ENCODE measurements at places on chromosomes 1 and 21.

DNA sequence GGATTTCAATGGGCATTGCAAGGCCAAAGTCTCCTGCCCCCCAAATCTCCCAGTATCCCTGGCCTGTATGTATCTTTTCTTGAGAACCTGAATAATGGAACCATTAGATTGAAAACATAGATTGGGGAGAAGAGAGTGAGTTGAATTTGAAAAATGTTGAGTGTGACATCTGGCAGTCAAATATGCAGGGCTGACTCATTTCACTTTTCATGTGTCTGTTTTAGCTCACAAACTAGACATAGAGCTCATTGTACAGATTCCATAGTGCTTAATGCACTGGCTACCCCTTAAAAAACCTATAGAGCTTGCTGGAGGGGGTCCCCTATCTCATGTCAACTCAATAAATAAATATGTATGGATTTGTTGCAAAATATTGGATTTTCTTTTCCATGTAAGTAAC is 30.8 kb downstream of the DDR2 start:
- DNase-seq, result no peak

DNA sequence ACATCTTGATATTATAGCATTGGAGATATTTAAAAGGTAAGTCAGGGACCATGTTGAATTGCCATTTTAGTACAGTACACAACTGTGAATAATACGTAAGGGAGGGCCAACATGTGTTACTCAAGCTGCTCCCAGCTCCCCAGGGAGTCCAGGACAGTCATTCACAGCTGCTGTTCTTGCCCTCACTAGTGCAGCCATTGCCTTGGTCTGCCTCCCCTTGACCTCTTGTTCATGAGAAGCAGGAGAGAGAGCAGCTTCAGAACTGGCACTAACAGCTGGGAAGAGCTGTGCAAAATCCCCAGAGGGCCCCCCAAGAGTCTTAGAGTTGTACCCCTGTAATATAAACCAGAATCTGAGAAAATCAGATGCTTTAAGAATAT is 16.4 kb downstream of the TCEANC2 start:
- no peak for DNase-seq

- DNase-seq, result no peak
Observed at GRCh38 chr1:9860887-9861286, 37.1 kb upstream of the CLSTN1 start.

- no peak for DNase-seq
Observed at GRCh38 chr21:45889961-45890360, 91.6 kb upstream of the COL6A1 start.

- no peak for DNase-seq
Observed at GRCh38 chr1:37622131-37622530, 12.6 kb downstream of the RSPO1 start.

GRCh38 chr1:12630946-12631530 is 12.8 kb upstream of the AADACL4 start:
- no peak for DNase-seq

- DNase-seq, result no peak
Observed at GRCh38 chr1:53899206-53899628, 5.2 kb downstream of the DIO1 start.

GRCh38 chr1:47867438-47868347 is 129.5 kb downstream of the TRABD2B start:
- DNase-seq, result no peak

DNA sequence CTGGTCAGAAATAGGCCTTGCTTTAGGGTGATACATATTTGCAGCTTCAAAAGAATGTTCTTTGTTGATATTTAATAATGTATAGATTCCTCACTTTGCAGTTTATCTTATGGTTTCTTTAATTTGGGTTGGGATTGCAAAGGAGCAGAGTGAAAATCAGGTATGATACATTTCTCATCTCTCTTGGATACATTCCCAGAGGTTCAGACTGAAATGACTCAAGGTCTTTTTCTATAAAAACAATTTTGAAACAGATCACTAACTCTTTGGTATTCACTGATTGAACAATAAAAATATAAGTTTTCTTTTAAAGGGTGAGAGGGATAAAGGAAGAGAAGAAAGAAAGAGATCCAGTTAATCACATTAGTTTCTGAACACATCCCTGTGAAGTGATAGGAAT is 606.5 kb upstream of the CAMK1G start:
- DNase-seq, result no peak

DNA sequence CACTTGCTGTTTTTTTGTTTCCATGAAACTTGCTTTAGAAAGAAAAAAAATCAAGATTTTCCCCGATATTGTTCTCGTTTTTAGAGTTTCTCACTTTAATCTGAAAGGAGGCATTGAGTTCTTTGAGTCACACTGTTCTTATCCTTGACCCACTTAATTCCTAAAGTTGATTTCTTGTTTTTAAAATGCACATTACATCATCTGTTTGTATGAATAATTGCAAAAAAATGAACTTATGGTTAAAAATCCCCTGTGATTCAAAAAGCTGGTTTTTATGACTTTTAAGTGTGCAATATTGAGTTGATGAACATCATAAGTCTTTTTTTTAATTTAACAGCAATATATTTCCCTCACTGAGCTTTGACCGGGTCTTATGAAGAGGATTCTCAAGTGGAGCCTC is 131.6 kb downstream of the SNX7 start:
- no peak for DNase-seq

DNA sequence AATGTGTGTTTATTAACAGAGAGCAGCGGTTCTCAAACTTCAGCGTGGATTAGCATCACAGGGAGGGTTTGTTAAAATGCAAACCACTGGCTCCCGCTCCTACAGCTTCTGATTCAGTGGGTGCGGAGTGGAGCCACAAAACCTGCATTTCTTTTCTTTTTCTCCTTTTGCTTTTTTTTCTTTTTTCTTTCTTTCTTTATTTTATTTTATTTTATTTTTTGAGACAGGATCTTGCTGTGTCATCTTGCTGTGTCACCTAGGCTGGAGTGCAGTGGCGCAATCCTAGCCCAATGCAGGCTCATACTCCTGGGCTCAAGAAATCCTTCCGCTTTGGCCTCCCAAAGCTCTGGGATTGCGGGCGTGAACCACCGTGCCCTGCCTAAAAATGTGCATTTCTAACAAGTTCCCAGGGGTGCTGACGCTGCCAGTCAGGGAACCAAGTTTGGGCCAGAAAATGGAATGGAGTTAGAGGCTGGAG is 20.9 kb upstream of the SLC1A7 start:
- DNase-seq, result no peak

- DNase-seq, result no peak
Observed at GRCh38 chr1:59499943-59500569, 203.2 kb downstream of the FGGY start.

DNA sequence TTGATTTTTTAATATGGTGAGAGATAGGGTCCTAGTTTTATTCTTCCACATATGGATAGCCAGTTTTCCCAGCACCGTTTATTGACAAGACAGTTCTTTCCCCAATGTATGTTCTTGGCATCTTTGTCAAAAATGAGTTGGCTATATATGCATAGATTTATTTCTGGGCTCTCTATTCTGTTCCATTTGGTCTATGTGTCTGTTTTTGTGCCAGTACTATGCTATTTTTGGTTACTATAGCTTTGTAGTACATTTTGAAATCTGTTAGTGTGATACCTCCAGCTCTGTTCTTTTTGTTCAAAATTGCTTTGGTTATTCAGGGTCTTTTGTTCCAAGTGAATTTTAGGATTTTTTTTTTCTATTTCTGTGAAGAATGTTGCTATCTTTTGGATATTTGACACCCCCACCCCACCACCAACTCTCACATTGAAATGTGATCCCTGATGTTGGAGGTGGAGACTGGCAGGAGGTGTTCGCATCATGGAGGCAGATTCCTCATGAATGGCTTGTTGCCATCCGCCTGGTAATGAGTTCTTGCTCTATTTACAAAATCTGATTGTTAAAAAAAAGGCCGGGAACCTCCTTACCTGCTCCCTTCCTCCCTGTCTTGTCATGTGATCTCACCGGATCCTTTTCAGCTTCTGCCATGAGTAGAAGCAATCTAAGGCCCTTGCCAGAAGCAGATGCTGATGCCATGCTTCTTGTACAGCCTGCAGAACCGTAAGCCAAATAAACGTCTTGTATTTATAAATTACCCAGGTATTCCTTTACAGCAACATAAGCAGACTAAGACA is 54.8 kb upstream of the KRTAP19-8 start:
- DNase-seq, result no peak

GRCh38 chr1:198298640-198299039 is 141.8 kb downstream of the NEK7 start:
- DNase-seq, result no peak

GRCh38 chr1:42175314-42176054 is 10.9 kb upstream of the GUCA2A start:
- no peak for DNase-seq

DNA sequence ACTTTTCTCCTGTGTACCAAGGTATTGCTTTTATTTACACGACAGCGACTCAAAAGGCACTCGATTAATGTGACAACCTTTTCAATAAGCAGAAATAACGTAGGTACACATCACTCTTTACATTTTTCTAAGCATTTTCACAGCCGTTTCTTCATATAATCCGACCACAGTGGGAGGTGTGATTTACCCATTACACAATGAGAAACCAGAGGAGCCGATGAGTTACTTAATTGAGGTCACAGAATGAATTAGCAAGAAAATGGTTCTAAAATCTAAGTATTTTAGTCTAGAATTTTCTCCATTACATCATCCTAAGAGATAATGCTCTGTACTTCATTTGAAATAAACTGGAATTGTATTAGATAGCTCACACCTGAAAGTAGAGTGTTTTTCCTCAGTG is 71.5 kb downstream of the UMODL1 start:
- DNase-seq, result no peak

DNA sequence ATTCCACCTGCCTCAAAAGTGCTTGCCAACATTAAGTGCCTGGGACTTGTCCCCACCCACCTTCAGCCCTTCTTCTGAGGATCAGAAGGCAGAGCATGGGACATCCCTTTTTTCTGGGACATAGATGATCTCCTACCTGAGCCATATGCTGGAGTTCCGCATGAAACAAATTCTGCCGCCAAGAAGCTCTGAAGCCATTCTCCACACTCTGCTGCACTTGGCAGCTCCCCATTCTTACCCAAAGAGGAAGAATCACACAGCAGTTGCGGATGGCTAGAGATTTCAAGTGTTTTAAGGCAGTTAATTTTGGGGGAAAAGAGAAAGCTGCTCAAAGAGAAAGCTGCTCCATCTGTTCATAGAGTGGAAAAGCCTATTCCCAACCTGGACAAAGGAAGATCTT is 197.3 kb upstream of the COA6 start:
- no peak for DNase-seq

DNA sequence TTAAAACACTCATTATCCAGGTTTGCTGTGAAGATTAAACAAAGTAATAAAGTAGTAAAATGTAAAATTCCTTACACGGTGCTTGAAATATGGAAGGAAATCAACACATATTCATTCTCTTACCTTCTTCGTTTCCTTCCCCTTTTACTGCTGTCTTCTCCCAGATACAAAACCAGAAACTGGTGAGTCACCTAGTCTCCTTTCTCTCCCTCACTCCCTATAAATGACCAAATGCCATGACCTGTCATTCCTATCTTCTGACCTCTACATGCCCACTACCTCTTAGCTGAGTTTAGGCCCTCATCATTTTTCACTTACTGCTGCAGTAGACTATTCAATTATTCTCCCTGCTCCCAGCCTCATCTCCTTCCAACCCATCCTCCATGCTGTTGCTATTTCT is 4.3 kb upstream of the NR1I3 start:
- DNase-seq, result no peak

DNA sequence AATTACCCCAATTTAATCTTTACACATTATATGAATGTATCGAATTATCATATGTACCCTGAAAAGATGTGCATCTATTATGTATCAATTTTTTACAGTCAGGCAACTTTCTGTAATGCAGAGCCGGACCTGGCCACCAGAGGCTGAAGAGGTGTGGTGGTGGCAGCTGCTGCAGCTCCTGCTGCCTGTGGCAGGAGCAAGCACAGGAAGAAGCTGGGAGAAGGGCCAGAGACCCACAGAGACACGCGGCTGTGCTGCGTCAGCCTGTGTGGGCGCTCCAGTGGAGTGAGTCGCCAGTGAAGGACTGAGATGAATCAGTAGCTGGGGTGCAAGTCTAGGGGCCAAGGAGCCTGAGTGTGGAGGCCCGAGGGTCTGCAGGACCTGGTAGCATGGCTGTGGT is 74.3 kb upstream of the COG2 start:
- DNase-seq, result no peak

GRCh38 chr1:56975446-56975845 is 9.6 kb upstream of the C8B start:
- DNase-seq, result no peak

DNA sequence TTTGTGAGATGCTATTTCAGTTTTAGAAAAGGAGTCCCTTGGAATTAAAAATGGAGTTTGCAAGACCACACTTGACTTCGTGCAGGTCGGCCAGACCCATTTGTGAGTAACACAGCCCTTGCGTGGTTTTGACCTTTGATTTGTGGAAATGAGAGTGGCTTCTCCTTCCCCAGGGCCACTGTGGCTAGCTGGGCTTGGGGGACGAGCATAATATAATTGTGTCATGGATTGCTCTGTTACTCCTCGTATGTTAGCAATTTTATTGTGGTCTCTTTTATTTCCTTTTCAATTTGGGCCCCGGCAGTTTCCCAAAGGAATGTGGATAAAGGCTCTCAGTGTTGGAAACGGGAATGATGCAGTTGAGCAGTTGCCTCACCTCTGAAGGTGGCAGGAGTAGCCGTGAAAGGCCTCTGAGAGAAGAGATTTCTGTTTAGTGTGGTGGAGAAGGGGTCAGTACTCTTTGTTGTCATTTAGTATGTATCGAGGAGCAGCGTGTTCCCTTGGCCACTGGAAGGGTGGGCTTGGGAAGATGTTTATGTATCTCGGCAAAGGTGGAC is 194.6 kb downstream of the PBX1 start:
- DNase-seq, result no peak

DNA sequence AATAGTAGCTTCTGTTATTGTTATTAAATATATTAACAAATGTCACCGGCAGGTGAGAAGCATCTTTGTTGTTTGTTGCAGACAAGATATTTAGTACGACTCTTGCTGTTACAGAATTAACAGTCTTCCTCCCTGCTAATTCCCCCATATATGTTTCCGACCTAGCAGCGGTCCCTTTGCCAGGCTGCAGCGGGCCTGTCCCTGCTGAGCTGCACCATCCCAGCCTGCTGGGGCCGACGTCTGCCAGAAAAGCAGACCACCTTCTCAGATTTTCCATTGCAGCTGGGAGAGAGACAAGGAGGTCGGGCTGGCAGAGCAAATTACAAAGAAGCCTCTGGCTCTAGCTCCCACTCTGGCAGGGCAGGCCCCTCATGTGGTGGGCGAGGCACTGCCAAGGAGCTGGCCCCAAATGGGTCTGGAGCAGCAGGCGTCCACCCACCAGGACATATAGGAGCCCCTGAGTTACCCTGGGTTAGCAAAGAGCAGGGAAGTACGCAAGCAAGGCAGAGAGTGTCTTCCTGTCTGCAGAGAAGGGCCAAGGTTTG is 142.7 kb downstream of the FOXD2 start:
- DNase-seq, result no peak

- DNase-seq, result no peak
Observed at GRCh38 chr1:13605159-13605558, 21.5 kb downstream of the PDPN start.

DNA sequence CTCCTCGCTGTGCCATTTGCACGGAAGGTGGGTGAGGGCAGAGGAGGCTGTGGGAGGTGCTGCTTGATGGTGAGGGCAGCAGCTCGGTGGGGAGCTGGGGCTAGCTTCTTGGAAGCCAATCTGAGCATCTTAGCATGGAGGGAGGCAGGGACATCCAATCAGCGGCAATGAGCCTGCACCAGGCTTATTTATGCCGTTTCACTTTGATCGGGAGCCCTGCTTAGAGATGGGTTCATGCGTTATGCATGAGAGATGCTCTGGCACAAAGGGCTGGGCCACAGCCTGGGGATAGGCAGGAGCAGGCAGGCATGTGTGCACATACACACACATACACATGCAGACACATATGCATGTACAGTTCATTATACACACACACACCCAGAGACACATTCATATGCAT is 220.2 kb downstream of the GRIK3 start:
- no peak for DNase-seq
